ENCODE measurements at places on chromosomes 6 and 20.

- DNase-seq = no peak
These were observed at the start of gene MOXD1 for GRCh38 chr6:132400883-132401617. Gene MOXD1 (minus strand): TSS chr6:132401475. CDS start chr6:132401426, 49 bp downstream.

- DNase-seq = no peak
These were observed 7.5 kb upstream of the APCDD1L start for GRCh38 chr20:58522666-58523065.

DNA sequence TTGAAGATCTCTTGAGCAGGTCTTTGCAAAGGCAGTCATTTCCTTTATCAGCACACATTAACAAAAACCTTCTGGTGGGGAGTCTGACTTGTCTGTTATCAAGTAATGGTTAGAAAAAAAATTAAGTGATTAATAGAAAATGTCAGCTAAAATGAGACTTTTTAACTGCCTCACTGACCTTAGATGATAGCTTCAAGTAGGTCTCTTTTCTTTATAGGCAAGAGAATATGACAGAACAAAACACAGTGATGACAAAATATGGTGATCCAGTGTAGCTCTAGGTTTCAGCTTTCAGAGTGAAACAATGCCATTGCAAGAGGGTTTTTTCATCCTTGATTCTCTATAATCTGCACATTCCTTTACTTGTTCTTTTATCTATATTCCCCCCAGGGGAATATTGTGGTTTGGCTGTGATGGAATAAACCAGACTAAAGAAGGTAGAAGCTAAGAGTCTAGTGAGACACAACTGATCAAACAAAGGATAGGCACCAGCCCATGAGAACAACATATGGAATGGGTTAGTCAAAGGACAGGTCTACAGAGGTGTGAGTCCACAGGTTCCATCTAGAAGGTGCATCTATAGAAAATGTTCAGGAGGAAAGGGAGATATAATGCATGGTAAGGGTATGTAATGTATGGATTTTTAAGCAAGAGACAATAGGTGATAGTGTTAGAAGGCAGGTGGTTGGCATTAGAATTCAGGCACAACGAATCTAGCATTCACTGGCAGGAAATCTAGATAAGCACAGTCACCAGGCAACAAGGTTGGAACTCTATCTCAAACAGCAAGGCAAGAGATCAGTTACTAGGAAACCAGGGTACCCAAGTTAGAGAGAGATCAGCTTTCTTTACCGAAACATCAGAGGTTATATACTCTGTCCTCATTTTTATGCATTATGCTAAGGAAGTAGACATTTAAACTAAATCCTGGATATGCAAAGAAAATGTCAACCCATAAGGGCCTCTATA is 228.9 kb upstream of the SMLR1 start:
- DNase-seq = no peak

- DNase-seq = no peak
These were observed 26.4 kb upstream of the EFHC1 start for GRCh38 chr6:52393780-52394179.

- no peak for DNase-seq
These were observed 474.4 kb upstream of the RNF217 start for GRCh38 chr6:124487623-124488431.
